Activated CD8-positive, alpha-beta memory T cell treated with anti-CD3 and anti-CD28 coated beads for 1 hour (primary cell): ENCODE measurements at places on chromosomes 4 and X.

- no peak for DNase-seq
Measured at GRCh38 chrX:41064018-41064417, 21.2 kb upstream of the USP9X start.

GRCh38 chrX:69028006-69028760 lies 137.1 kb downstream of the PJA1 start:
- no peak for DNase-seq

- no peak for DNase-seq
Measured at GRCh38 chr4:7200801-7201200, 8.5 kb downstream of the SORCS2 start.

DNA sequence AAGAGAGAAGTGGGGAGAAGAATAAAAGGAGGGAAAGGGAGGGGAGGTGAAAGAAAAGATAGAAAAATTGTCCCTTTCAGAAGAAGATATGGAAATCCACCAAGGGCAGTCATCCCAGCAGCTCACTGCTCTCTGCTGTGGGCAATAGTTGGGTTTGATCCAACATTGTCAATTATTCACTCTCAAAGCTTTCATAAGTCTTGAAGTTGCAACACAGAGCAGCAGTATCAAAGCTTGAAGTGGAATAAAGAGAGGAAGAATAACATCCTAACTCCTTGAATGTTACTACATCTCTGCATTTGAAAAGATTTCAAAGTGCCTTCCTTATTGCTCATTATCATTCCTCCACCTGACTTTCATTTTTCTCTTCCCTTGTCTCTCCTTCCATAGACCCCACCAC lies 62.3 kb upstream of the HHIP start:
- DNase-seq = no peak

- DNase-seq = no peak
Measured at GRCh38 chrX:54891573-54891972, 29.1 kb upstream of the TRO start.

- DNase-seq = no peak
Measured at GRCh38 chr4:158870626-158871334, 102.0 kb downstream of the FNIP2 start.

DNA sequence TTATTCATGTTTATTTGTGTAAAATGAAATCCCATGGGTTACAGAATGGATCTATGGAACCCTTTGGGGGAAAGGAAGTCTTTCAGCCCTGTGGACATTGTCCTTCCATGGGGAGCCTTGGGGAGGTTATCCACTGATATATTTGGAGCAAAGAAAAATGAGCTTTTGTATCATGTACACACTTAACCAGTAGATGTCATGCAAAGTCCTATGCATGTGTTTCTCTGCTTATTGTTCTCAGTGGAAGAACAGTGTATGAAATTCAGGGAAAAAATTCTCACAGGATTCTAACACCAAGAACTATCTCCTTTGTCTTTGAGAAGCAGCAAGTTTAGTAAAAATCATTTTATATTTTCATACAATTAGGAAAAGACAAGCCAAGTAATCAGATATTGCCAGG lies 105.3 kb downstream of the DTHD1 start:
- no peak for DNase-seq

- DNase-seq = no peak
Measured at GRCh38 chr4:90064196-90064595, 63.0 kb upstream of the CCSER1 start.

GRCh38 chrX:105063743-105064142 lies 156.8 kb downstream of the TEX13A start:
- no peak for DNase-seq

- no peak for DNase-seq
Measured at GRCh38 chr4:73259571-73260090, 1.0 kb upstream of the ANKRD17 start.

DNA sequence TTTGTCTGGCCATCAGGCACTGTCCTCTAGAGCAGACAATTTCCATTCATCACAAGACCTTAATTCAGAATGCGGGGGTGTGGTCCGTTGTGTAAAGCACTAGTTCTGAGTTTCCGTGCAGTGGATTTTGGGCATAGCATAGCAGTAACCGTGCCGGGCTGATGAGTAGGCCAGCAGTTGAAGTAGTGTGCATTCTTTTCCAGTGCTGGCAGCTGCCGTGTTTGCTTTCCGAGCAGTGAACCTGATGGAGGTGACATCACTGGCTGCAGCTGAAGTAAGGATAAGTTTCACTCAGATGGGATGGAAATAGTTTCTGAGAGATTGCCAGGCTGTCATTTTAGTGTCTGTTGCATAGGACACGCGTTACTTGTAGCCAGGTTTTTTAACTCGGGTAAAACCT lies 107.0 kb upstream of the STIM2 start:
- no peak for DNase-seq

GRCh38 chr4:83657336-83657735 lies 121.4 kb downstream of the GPAT3 start:
- no peak for DNase-seq

- no peak for DNase-seq
Measured at GRCh38 chr4:77143091-77143490, 13.9 kb upstream of the CCNG2 start.

- no peak for DNase-seq
Measured at GRCh38 chrX:94676285-94676684, 1002.3 kb downstream of the FAM133A start.

- DNase-seq = no peak
Measured at GRCh38 chrX:37302569-37302968, 46.6 kb upstream of the PRRG1 start.

DNA sequence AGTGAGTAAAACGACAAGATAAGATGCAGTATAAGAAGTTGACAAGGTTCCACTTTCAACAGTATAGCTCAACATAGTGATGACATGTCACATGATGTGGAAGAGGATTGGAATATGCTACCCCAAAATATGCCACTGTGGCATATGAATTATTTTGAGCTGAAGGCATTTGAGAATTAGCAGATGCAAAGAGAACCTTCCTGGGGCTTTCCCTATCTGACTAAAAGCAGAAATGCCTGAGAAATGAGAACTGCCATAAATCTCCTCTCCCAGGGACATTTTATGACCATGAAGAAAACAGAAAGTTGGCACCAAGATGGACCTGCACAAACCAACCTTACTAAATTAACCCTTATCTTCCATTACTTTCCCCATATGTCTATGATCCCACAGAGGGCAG lies 24.8 kb downstream of the CDKN2AIP start:
- DNase-seq = no peak

DNA sequence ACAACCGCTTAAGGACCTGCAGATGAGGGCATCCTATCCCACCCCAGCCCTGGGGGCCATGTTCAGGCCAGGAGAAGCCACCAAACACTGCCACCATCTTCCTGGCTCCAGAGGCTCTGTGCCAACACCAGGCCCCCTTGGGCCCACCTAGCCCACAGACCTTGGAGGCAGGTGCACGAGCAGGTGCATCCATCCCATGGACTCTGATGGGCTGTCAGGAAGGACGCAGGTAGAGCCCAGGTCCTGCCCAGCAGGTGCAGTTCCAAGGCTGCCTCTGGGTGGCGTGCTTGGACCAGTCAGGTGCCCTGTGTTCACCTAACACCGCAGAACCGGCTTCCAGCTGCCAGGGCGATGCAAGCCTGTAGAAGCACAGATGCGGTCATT lies 22.8 kb upstream of the PDE6B start:
- DNase-seq = peak; percentile 16

DNA sequence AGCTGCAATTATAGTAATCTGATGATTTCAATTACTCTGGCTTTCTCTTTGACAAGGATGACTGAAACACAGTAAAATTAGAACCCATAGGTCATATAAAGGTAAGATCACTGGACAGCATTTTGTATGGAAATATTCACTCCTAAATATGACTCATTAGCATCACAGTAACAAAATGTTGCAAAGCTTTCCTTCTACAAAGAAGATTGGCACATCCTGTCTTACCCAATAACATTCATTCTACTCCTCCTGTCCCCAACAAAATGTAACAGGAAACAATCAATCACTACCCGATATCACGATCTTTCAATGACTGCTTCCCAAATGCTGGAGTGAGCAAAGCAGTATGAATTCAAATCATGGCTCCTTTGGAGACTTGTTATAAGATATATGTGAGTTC lies 95.3 kb downstream of the FANCB start:
- no peak for DNase-seq

DNA sequence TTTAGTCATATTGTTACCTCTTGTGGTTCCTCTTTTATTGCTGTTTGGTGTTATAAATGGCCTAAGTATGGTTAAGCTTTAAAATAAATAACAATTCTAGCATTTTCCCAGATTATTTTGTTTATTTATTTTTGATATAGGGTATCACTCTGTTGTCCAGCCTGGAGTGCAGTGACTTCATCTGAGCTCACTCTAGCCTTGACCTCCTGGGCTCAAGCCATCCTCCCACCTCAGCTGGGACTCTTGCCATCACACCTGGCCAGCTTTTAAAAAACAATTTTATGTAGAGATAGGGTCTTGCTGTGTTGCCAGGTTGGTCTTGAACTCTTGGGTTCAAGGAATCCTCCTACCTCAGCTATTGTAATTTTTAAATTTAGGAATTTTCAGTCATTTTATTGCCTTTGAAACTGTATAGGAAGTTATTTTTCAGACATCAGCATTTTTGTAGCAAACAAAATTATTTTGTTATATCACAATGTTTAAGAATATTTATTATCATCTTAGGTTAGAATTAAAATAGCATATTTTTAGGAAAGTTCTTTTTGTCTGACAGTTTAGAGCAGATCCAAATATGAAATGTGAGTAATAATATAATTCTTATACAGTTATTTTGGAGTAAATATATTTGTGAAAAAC lies 66.3 kb upstream of the RHOH start:
- no peak for DNase-seq

DNA sequence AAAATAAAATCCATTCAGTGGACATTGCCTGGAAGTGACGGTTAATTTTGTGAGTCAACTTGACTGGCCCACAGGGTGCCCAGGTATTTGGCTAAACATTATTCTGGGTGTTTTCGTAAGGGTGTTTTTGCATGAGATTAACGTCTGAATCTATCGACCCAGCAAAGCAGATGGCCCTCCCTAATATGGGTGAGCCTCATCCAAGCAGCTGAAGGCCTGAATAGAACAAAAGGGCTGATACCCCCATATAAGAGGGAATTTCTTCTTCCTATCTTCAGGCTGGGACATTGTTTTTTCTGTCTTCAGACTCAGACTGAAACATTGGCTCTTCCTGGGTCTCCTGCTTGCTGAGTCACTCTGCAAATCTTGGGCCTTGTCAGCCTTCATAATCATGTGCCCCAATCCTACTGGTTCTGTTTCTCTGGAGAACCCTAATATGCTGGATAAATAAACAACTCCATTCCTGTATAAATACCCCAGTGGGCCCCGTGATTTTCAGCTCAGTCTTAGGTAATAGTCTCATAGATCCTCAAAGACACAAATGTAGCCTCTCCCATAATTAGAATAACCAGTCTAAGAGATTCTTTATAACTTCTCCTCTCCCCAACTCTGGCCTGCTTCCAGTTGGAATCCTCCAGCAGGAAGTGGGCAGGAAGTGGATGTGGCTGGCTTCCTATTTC lies 33.1 kb upstream of the DDX3X start:
- DNase-seq = no peak
